ENCODE measurements at places on chromosomes 4 and X.

DNA sequence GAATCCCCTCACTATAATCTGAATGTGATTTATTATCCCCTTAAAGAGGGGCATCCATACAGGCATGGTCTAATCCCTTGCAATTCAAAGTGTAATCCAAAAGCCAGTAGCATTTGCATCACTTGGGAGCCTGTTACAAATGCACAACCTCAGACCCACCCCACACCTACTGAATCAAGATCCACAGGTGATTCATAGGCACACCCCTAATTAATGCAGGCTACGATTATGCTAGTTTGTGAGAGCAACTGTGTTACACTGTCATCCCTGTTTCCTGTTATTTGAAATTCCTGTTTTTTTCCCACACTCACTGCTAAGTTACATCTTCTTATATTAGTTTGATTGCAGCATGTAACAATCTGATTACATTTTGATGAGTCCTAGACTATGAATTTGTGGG, 120.0 kb downstream of the RAB28 start:
- no peak for DNase-seq

- DNase-seq, result no peak
Observed at GRCh38 chrX:106000203-106000602, 38.3 kb downstream of the SERPINA7 start.

DNA sequence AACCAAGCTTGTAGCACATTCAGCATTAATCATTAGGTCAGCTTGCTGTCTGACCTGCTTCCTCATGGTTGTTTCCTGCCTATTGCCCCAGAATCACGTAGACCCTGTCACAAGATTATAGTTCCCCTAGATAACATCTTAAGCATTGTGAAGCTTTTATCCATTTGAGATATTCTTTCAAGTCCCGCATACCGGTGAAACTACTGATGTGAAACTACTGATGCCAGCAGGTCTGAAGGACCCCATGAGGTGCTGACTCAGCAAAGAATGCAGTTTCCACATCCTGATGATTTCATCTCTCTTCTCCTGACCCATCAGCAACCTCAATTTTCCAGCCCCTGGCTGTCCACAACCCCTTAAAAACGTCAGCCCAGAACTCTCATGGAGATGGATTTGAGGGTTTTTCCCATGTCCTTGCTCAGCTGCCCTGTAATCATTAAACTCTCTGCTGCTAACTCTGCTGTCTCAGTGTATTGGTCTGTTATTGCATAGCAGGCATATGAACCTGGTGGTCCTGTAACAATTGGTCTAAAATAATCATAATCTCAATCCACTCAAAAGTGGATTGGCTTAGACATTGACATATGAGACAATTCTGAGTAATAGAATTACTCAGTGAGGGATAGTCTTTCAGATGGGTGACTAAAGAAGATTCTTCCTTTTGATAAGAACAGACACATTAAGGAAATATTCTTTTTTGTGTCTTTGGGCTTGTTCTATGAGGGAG, 26.3 kb upstream of the UBA6 start:
- DNase-seq, result no peak

DNA sequence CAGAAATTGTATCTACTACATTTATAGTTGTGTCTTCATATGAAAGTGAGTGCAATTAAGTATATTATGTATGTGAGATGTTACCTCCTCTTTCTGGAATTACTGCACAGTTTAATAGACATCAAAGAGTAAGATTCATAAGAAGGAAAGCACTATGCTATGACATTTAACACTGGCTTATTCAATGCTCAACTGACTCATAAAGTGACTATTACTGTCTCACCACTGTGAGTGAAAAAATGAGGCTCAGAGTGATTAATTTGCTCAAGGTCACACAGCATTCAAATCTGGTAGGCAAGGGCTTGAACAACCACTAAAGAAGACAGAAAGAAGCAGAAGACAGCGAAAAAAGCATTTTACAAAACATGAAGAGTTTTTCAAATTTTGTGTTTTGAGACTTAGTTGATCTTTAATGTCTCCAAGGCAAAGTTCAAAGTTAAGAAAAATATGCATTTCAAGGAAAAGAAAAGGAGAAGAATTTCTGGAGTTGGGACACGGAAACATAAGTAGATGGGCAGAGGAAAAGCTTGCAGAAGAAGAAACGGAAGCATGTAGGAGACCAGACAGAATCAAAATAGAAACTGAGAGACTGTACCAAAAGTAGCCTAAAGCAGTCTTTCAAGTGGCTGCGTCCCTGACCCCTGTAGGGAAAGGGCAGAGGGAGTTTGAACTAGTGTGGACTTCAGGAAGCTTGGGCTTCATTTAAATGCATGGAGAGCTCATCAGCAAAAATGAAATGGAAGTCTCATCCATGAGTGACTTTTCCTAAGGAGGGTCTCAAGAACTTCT, 66.3 kb downstream of the KCNIP4 start:
- no peak for DNase-seq

- no peak for DNase-seq
Observed at GRCh38 chrX:22634751-22635150, 362.0 kb downstream of the CBLL2 start.

- DNase-seq, result no peak
Observed at GRCh38 chr4:140156529-140157171, 2.7 kb upstream of the MAML3 start.

- no peak for DNase-seq
Observed at GRCh38 chrX:25295466-25295865, 279.7 kb upstream of the ARX start.

- no peak for DNase-seq
Observed at GRCh38 chr4:21768349-21769310, 179.9 kb downstream of the KCNIP4 start.

- no peak for DNase-seq
Observed at GRCh38 chr4:168737806-168738172, 240.9 kb downstream of the PALLD start.

DNA sequence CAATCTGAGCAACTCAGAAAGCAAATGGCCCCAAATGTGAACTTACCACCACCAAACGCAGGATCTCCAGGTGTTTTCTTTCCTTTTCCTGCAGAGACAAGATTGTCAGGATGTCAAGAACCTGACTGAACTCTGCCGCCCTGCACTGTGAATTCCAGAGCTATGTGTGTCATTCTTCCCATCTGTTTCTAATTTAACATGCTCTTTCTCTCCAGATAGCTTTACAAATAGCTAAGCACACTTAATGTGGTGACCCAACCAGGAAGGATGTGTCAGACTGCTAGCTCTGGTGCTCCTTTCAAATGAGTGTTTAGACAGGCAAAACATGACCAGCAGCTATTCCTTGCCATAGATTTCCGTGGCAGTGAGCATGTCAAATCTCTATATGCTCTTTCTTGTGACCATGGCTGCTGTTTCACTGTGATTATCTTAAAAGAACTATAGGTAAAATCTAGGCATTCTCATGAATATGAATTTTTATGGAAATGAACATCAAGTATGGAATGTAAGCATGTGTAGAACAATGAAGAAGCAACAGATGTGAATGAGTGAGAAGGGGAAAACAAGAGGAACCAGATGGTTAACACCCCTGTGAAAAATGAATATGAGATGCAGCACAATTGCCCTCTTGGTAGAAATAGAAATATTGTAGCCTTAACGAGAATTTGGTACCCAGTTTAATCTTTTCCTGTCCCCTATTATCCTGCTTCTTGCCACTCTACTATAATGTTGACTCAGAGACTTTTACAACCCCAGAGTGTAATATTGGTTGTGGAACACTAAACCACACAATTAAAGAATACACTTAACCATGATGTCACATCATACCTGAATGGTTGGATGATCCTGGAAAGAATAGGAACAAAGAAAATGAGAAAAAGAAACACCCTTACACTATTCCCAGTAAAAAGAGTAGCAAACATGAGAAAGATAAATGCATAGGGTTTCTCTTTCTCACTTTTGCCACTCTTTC, 247.8 kb upstream of the DKK2 start:
- no peak for DNase-seq

DNA sequence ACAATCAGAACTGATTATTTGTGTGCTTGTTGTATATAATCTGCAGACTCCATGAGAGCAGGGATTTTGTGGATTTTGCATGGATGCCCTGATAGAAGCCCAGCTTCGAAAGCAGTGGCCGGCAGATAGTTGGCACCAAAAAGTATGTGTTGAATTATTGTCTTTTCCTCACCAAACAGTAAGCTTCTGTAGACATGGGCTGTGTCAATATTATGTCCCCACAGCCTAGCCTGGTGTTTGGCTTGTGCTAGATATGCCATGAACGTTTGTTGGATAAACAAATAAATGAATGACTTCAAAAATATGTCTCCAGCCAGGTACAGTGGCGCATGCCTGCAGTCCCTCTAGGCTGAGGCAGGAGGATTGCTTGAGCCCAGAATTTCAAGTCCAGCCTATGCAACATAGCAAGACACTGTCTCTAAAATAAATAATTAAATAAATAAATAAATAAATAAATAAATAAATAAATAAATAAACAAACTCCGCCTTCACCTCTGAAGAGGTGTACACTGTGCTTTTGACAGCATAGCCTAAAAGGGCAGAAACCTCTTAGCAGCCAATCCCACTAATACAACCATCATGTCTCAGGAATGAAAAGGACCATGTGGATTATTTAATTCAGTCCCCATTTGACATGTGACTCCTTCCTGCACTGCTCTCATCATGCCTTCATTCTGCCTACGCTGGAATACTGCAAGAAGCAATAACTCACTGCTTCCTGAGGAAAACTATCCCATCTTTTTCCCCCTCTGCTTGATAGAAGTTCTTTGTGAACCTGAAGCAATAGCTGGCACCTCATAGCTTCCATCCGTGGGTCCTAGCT, 335.2 kb downstream of the FBXW7 start:
- DNase-seq, result peak; percentile 9

GRCh38 chr4:124519196-124519595, 193.3 kb downstream of the ANKRD50 start:
- DNase-seq, result no peak

All from ascending aorta (tissue), 2 donors.